CD4-positive, alpha-beta T cell treated with Interleukin-4 for 4 hours (primary cell): ENCODE measurements at places on chromosomes 16 and 17.
A peak's percentile ranks its signal among the peaks of the same experiment; 100 is the strongest.

GRCh38 chr16:60419859-60420258, 1616.4 kb downstream of the CDH8 start:
- no peak for DNase-seq

DNA sequence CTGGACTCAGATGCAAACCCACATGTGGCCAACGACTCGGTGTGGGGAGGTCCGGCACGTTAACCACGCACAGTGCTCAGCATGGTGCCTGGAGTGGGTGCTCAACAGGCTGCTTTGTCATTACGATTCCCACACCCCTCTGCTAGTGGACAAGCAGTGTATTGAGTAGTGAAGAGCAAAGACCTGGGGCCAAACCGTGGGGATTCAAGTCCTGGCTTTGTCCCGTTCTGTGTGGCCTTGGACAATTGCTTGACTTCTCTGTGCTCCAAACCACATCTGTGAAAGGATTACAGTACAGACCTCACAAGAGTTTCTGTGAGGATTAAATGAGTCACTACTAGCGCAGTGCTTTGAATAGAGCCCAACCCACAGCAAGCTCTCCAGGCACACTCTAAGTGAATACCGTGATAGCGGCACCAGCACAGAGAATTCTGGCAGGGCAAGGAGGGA, 33.8 kb downstream of the TRPV2 start:
- DNase-seq, result no peak

- DNase-seq, result no peak
Observed at GRCh38 chr16:68772030-68772681, 35.1 kb downstream of the CDH1 start.

GRCh38 chr17:30599428-30600059, 122.3 kb downstream of the GOSR1 start:
- DNase-seq, result no peak

DNA sequence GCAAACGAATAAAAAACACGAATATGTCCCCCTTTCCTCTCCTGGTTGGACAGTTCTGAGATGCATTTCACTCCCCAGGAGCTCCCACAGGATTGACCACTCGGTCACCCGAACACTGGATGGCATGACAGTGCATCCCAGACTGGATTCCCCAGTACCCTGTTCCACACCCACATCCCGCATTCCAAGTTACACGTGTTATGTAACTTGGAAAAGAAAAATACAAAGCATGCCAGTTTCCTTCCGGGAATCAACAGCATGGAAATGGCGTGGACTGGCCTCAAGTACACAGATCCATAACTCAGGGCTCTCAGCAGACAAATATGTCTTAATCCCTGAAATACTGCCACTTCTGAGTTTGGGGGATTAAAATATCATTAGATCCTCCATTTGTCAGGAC, 12.6 kb upstream of the KLHL36 start:
- no peak for DNase-seq

GRCh38 chr17:61484174-61484573, 32.0 kb downstream of the TBX4 start:
- no peak for DNase-seq

- DNase-seq, result peak; percentile 27
Observed at GRCh38 chr16:50093607-50094539, 28.1 kb downstream of the HEATR3 start.

GRCh38 chr16:85574672-85575475, 38.2 kb upstream of the GSE1 start:
- no peak for DNase-seq

- DNase-seq, result no peak
Observed at GRCh38 chr16:22898131-22898530, 84.2 kb downstream of the HS3ST2 start.

- no peak for DNase-seq
Observed at GRCh38 chr17:9120471-9120870, 99.2 kb downstream of the NTN1 start.

DNA sequence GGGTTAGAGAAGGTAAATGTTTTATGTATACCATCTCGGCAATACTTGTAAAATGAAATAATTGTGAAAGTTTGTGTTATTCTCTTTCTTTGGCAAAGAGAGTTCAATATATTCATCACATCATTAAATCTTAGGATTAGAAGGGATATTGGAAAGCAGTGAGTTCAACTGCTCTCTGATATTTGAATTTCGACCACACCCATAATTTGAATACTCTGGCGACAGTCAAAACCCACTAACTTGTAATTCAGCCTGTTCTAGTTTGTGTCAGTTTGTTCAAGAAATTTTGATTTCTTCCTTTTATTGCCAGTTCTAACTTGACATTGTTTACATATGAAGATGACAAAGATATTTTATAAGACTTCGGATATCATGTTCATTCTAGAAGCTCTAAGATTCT, 1380.5 kb upstream of the CDH8 start:
- no peak for DNase-seq

DNA sequence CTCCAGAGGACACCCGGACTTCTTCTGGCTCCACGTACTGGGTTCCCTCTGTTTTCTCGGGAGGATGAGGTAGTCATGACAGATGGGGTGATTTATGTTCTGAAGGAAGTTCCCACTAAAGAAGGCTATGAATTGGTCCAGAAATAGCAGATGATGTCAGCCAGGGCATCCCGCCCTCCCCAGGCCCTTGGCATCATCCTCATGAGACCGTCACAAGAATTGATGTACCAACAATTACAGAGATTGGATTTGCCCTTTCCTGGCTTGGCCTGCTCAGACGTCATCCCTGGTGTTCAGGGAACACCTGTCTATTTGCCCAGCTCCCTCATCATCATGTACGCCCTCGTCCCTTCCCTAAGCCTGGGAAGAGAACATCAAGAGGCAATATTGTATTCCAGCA, 102.8 kb upstream of the CCL1 start:
- DNase-seq, result no peak

DNA sequence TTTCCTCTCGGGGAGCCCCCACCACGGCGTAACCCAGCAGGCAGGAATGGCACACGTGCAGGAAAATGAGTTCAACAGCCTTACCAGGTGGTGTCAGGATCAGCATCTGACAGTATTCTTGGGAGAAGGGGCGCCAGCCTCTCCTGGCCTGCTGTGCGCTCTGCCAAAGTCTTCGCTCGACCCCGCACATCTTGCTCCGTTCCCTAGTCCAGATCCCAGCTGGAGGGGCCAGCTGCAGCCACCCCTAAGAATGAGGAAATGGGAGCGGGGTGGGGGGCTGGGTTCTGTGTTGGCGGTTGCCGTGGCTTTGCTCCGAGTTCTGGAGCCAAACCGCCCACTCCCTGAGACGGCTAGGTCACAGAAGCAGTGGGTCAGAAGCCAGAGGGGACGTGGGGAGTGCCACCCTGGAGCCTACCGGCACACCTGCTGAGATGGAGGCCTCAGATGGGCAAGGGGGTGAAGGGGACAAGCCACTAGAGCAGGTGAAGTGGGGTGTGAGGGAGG, at the start of gene CHCT1:
TSS of gene CHCT1 (plus strand) at position 328 of the 504 bp plus-strand sequence. CDS start at position 432, 104 bp downstream.
- no peak for DNase-seq

DNA sequence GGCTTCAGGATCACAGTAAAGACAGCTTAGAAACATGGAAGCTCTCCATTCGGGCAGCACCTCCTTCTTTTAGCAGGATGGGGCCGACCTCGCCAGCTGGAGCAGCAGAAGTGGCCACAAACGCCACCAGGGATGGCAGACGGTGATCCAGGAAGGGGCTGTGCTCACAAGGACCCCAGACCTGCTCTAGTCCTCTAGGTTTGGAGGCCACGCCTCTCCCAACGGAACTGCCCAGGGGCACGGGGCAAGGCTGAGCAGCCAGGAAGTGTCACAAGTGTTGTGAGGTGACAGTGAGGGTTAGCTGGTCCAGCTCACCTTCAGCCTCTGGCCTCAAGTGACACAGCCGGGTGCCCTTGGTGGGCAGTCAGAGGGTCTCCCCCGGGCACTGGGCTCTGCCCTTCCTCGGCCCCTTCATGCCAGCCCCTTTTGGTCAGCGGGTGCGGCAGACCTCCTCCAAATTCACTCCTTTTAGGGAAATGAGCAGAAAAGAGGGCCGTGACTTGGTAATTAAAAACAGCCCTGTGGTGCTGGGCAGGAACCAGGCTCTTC, 20.4 kb downstream of the CEP295NL start:
- no peak for DNase-seq

DNA sequence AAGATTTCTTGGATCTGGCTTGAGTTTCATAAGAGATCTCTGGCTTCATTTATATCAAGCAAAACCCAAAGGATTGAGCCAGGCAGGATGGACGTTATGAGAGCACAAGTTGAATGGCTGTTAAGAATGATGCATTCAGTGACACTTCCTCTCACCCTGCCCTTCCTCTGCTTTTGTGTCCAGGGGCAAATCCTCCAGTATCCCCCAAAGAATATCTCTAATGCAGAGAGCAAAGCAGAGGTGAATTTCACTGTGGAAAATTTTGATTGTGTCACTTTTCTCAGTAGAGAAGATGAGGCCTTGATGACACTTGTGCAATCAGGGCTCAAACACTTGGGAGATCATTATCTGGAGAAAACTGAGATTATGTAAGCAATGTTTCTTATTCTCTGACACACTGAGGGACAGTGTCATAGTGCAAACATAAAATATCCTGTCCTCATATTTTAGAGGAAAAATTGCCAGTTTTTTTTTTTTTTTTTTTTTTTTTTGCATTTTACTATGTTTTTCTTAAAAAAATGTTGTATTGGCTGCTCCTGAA, 25.3 kb downstream of the MARCHF10 start:
- no peak for DNase-seq

- no peak for DNase-seq
Observed at GRCh38 chr16:57570301-57571070, 28.0 kb downstream of the ADGRG5 start.

GRCh38 chr17:78005452-78006171, 47.1 kb downstream of the TNRC6C start:
- no peak for DNase-seq

DNA sequence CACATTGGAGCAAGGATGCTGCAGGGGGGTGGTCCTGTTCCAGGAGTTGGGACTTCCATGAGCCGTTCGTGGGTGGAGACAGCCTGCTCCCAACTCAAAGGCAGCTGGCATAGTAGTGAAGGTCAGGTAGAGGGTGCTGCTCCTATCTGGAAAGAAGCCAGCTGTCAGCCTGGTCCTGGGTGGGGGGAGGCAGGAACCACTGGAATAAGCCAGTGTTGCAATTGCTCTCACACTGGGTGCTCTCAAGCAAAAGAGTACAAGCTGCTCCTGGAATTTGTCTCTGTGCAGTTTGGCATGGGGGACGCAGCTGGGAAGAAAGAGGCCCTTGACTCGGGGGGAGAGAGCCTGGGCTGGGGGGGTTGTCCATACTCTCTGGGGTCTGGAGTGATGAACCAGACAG, 8.7 kb downstream of the CACNG5 start:
- no peak for DNase-seq

DNA sequence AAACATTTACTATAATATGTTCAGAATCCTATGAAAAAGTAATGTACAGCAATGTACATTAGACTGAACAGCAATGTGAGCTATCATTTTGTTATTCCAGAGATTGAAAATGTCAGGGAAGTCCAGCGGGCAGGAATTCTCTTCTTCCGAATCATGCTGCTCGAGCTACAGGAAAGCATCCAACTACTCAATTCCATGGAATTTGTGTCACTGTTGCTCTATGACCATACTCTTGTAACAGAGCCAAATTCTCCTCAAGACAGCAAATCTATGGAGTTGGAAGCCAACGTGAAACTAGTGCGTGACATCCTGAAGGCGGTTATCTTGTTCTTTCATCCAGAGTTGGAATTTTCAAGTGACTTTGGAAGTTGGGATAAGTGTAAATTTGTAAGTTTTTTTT, 24.8 kb upstream of the NSRP1 start:
- no peak for DNase-seq

- DNase-seq, result no peak
Observed at GRCh38 chr17:4706121-4706520, 2.2 kb upstream of the PELP1 start.

- DNase-seq, result peak; percentile 58
Observed at GRCh38 chr17:76736349-76737081, 616 bp downstream of the SRSF2 start.

- no peak for DNase-seq
Observed at GRCh38 chr16:52086901-52087300, 460.0 kb downstream of the TOX3 start.

GRCh38 chr17:68182011-68182306, 65.9 kb upstream of the AMZ2 start:
- DNase-seq, result no peak

DNA sequence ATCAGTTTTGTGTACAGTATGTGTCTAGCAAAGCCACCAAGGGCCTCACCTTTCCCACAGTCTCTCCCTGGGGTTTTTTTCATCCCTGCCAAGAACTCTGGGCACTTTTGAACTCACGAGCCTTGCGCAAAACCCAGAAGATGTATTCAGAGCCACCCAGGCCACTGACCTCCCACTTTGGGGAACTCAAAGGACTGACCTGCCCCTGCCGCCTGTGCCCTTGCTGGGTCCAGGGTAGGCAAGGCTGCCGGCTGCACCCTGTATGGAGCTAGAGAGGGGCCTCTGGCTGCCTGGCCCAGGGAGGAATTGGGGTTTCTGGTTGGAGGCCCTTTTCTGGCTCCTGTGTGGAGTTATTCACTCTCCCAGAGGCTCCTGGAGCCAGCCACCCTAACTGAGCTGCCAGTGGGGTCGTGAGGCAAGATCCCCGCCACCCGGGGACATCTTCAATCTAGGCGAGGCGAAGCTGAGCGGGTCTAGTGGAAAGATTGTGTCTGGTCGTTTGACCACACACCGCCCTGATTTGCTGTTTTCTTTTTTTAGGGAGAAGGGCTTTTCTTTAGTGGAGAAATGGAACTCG, 1.9 kb downstream of the CDK5R1 start:
- DNase-seq, result no peak

DNA sequence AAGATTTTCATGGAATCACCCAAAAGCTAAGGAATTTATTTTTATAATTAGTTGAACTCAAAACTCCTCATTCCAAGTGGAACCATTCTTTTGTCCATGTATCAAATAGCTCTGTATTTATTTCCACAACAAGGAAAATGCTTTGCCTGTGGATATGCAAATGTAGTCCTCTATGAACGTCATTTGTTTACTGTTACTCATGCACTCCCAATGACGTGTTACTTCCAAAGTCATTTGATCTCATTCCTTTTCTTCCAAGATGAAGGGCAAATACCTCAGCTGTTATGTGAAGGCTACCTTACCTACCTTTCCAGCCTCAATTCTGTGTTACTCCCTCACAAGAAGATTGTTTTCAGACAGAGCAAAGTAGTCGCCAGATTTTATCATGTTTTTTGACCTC, 83.7 kb downstream of the ITFG1 start:
- DNase-seq, result no peak

- DNase-seq, result no peak
Observed at GRCh38 chr16:65827231-65827630, 539.3 kb upstream of the CDH5 start.

- no peak for DNase-seq
Observed at GRCh38 chr17:6303664-6304063, 131.3 kb downstream of the AIPL1 start.
